ENCODE measurements at places on chromosomes 12 and 14. TPM values are rescaled to one million over a fixed set of nuclear protein-coding genes. Genes with fewer than 3 reads are reported as not detected.

Gene MANSC4
- not detected for total RNA-seq

Gene ZCCHC8
- total RNA-seq = 11.9 TPM

Gene CDH24
- 5.1 TPM for total RNA-seq

Gene DCTN2
- 100.0 TPM for total RNA-seq

Gene HSPB8
- total RNA-seq = 33.8 TPM

Gene DPPA3
- total RNA-seq = not detected

Gene OR8S1
- total RNA-seq = not detected

Gene GALNT6
- total RNA-seq = 11.6 TPM

Gene KLHL33
- total RNA-seq = 0.03 TPM

Gene HNF1A
- not detected for total RNA-seq

Gene POLE2
- 2.8 TPM for total RNA-seq

Gene PLCZ1
- total RNA-seq = not detected

Gene SYNE2
- total RNA-seq = 12.5 TPM

Gene WNT1
- not detected for total RNA-seq

Gene HHIPL1
- total RNA-seq = 24.1 TPM

Gene BTBD7
- 23.2 TPM for total RNA-seq

Gene USP44
- total RNA-seq = 0.69 TPM

Gene KCNC2
- not detected for total RNA-seq

Gene UBE2N
- 100 TPM for total RNA-seq

Gene TMCC3
- total RNA-seq = 0.53 TPM

Gene TAS2R9
- total RNA-seq = not detected

Gene ALDH1L2
- 58.2 TPM for total RNA-seq

Gene IL26
- total RNA-seq = 2.0 TPM

Gene FAM186B
- total RNA-seq = 0.40 TPM

Gene RFX4
- total RNA-seq = not detected

Gene SAMD15
- 1.7 TPM for total RNA-seq
